Gastrocnemius medialis (tissue), 4 donors: ENCODE measurements at places on chromosomes 11 and 22. TPM values are rescaled to one million over a fixed set of nuclear protein-coding genes. Genes with fewer than 3 reads are reported as not detected.

- no peak for DNase-seq
Measured at GRCh38 chr11:44364596-44364995, 54.7 kb upstream of the ALX4 start.

Gene CAPN5
- 12.4 TPM for total RNA-seq

GRCh38 chr11:46951864-46952263, 15.3 kb downstream of the CSTPP1 start:
- DNase-seq, result no peak

Gene C22orf23
- 0.20 TPM for total RNA-seq
